ENCODE measurements at places on chromosomes 2 and 18. TPM values are rescaled to one million over a fixed set of nuclear protein-coding genes. Genes with fewer than 3 reads are reported as not detected.

Gene LYG2
- not detected for total RNA-seq

Gene DOK6
- total RNA-seq = not detected

Gene DTNA
- total RNA-seq = 0.25 TPM

Gene COL5A2
- total RNA-seq = 0.52 TPM

Gene PROM2
- total RNA-seq = 0.48 TPM

Gene UGT1A1
- not detected for total RNA-seq

Gene GAREM2
- 4.1 TPM for total RNA-seq

Gene TUBB8B
- not detected for total RNA-seq

Gene SLC5A6
- 54.4 TPM for total RNA-seq

Gene LRP1B
- total RNA-seq = not detected

Gene VWA3B
- total RNA-seq = not detected

Gene IGFBP5
- not detected for total RNA-seq

Gene AMER3
- total RNA-seq = not detected

Gene GALNT3
- total RNA-seq = 23.7 TPM

Gene COA5
- 18.5 TPM for total RNA-seq

Gene FOXD4L1
- 0.50 TPM for total RNA-seq

Gene TXNDC2
- not detected for total RNA-seq

Gene UGT1A5
- not detected for total RNA-seq

Gene CCDC150
- 9.0 TPM for total RNA-seq

Gene CYBRD1
- 2.7 TPM for total RNA-seq

Gene TTR
- total RNA-seq = not detected

Gene IL36B
- total RNA-seq = not detected

Gene NAT8
- not detected for total RNA-seq

Gene CKAP2L
- total RNA-seq = 43.2 TPM

Gene FBXO48
- 1.9 TPM for total RNA-seq

Gene EPAS1
- total RNA-seq = 21.1 TPM

Gene CDKL4
- 0.59 TPM for total RNA-seq

Gene INHBB
- 0.09 TPM for total RNA-seq

Gene NEB
- 0.64 TPM for total RNA-seq

Gene COBLL1
- 0.02 TPM for total RNA-seq

Gene C2orf80
- total RNA-seq = not detected
